A549 treated with GW870086 at 1 μM for 4 hours (cell line): ENCODE measurements at places on chromosomes 5 and 9. TPM values are rescaled to one million over a fixed set of nuclear protein-coding genes. Genes with fewer than 3 reads are reported as not detected.

Gene IRX2
- 1.2 to 1.9 TPM (median 1.5 TPM) in 5 replicates for total RNA-seq

Gene ENG
- total RNA-seq = 0.12 to 0.29 TPM (median 0.16 TPM) in 5 replicates

Gene SHLD3
- 1.6 to 3.2 TPM (median 2.2 TPM) in 5 replicates for total RNA-seq

Gene NCS1
- 28.9 to 50.2 TPM (median 46.8 TPM) in 5 replicates for total RNA-seq

Gene PCDHA6
- 0.05 to 0.09 TPM (median 0.08 TPM) in 3 of 5 replicates, not detected in the others for total RNA-seq

Gene NPR3
- total RNA-seq = 15.9 to 22.0 TPM (median 20.7 TPM) in 5 replicates

Gene GRIN3A
- not detected in 5 replicates for total RNA-seq

Gene SLC4A9
- total RNA-seq = 0.09 to 0.18 TPM (median 0.10 TPM) in 3 of 5 replicates, not detected in the others

Gene GOLGA1
- 10.1 to 10.9 TPM (median 10.4 TPM) in 5 replicates for total RNA-seq

Gene C9orf50
- not detected in 5 replicates for total RNA-seq

Gene BARHL1
- total RNA-seq = not detected in 5 replicates

Gene PCDHGC5
- 0.05 to 0.06 TPM in 2 of 5 replicates, not detected in the others for total RNA-seq

Gene C1QTNF3
- total RNA-seq = 0.26 TPM in 1 of 5 replicates, not detected in the others

Gene CSF2
- 0.42 to 0.93 TPM (median 0.53 TPM) in 5 replicates for total RNA-seq

Gene KCNIP1
- total RNA-seq = not detected in 5 replicates

Gene DMGDH
- total RNA-seq = 0.58 TPM in 1 of 5 replicates, not detected in the others

Gene CARD19
- total RNA-seq = 43.5 to 69.5 TPM (median 64.7 TPM) in 5 replicates

Gene SAXO1
- not detected in 5 replicates for total RNA-seq

Gene ELAVL2
- total RNA-seq = 0.06 to 0.16 TPM in 2 of 5 replicates, not detected in the others

Gene SH3TC2
- total RNA-seq = 0.38 to 0.73 TPM (median 0.62 TPM) in 5 replicates

Gene BNC2
- 5.2 to 7.5 TPM (median 6.6 TPM) in 5 replicates for total RNA-seq

Gene ANXA1
- 1,021 to 1,249 TPM (median 1,192 TPM) in 5 replicates for total RNA-seq

Gene IL13
- 0.12 TPM in 1 of 5 replicates, not detected in the others for total RNA-seq

Gene FGF18
- 0.90 to 1.8 TPM (median 1.2 TPM) in 5 replicates for total RNA-seq

Gene ACOT12
- total RNA-seq = 0.07 to 0.08 TPM in 2 of 5 replicates, not detected in the others

Gene RMI1
- total RNA-seq = 8.4 to 13.1 TPM (median 12.3 TPM) in 5 replicates

Gene MAT2B
- 35.5 to 48.3 TPM (median 44.6 TPM) in 5 replicates for total RNA-seq

Gene ANKRD31
- total RNA-seq = 0.02 to 0.08 TPM (median 0.06 TPM) in 5 replicates

Gene CCDC152
- not detected in 5 replicates for total RNA-seq

Gene FOXD4L6
- total RNA-seq = 0.06 TPM in 1 of 5 replicates, not detected in the others

Gene PTPRD
- 0.10 to 0.25 TPM (median 0.16 TPM) in 5 replicates for total RNA-seq
